ENCODE measurements at places on chromosomes 2 and 18.

DNA sequence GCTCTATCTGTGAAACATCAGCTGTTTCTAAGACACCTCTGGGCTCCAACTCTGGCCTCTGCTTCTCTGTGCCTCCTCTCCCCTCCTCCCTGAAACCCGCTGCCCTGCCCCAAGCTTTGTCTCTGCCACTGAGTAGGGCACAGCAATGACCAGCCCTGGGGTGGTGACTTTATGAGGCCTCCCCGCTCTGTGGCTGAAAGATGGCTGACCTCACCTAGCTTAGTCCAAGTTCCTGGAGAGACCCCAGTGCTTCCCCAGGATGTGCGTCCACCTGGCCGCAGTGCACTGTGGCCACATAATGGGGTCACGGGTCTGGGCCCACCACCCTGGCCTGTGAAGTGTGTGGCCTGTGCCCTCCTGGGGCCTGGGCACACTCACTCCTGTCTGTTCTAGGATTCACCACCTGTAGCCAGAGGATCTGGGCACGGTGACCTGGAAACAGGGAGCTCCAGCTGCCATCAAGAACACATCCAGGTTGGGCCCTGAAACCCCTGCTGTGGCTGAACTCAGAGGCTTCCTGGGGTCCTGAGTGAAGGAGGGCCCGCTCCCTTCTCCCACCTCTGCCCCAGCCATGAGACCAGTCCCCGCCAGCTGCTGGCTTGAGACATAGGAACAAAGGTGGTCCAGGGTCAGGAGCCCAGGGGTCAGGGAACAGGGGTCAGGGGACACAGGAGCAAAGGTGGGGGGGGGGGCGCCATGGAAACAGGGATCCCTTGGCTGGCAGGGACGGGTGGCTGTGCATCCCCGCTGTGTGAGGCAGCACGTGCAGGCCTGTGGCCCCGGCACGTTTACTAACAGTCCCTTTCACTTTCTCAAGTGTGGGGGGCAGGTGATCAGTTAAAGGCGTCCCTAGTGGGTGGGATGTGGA is 29.3 kb upstream of the OTOS start:
- H3K36me3 ChIP-seq = no peaks in the 10 kb centered on the region
- no peak overlapping the region for H3K27ac ChIP-seq
- no peaks in the 10 kb centered on the region for H3K27me3 ChIP-seq

GRCh38 chr2:62727876-62728566 is 22.5 kb downstream of the EHBP1 start:
- DNase-seq = no peak
- no peak overlapping the region for H3K27ac ChIP-seq
- H3K4me3 ChIP-seq = no peak overlapping the region
- H3K4me1 ChIP-seq = peaks cover 18% of the 10 kb centered on the region
- no peaks in the 10 kb centered on the region for H3K36me3 ChIP-seq

- H3K36me3 ChIP-seq = no peaks in the 10 kb centered on the region
- no peak overlapping the region for H3K4me3 ChIP-seq
- no peaks in the 10 kb centered on the region for H3K4me1 ChIP-seq
- DNase-seq = no peak
- H3K27ac ChIP-seq = no peak overlapping the region
Observed at GRCh38 chr2:212726403-212726802, 187.8 kb upstream of the ERBB4 start.

DNA sequence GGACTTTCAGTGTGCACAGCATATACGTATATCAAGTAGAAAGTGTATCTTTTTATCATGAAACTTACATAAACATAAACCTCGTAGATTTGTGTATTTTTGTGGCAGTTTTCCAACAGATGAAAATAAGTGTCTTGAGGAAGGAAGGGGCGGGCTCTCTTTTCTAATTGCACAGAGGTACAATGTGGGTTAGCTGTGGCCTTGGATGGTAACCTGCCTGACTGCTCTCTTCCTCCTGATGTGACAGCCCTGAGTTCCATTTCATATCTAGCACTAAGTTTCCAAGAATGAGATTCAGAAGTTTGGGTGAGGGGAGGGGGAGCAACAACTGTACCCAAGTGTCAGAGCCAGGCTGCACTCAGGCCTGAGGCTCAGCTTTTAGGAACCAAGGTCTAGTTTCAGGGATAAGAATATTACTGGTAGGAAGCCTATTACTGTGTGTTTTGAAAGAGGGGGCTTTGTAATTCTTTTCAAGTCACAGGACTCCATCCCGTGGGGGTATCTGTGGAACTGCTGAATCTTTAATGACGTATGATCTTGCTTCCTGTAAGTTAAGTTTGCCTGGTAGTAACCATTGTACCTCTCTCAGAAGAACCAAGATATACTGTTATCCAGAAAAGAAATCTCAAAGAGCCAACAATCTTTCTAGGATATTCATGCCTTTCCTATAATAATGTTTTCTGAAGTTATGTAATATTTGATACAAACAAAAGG is 483.7 kb downstream of the PTPRM start:
- DNase-seq = no peak
- H3K36me3 ChIP-seq = no peaks in the 10 kb centered on the region
- H3K4me3 ChIP-seq = no peak overlapping the region
- H3K27ac ChIP-seq = no peak overlapping the region
- no peaks in the 10 kb centered on the region for H3K4me1 ChIP-seq
- H3K27me3 ChIP-seq = no peaks in the 10 kb centered on the region

DNA sequence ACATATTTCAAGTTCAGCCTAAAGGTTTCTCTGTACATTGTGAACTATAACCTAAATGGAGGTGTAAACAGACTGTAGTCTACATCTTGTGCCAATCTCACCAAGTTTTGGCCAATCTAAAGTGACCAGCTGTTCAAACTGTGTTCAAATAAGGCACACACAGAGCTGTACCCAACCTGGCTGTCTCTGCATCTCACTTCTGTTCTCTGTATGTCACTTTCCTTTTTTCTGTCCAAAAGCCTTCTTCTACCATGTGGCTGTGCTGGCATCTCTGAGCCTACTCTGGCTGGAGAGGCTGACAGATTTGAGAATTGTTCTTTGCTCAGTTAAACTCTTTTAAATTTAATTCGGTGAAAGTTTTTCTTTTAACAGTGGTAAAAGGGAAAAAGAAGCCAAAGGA is 817.9 kb downstream of the SOCS6 start:
- no peaks in the 10 kb centered on the region for H3K27me3 ChIP-seq
- no peaks in the 10 kb centered on the region for H3K4me1 ChIP-seq
- no peak for DNase-seq
- no peak overlapping the region for H3K4me3 ChIP-seq

DNA sequence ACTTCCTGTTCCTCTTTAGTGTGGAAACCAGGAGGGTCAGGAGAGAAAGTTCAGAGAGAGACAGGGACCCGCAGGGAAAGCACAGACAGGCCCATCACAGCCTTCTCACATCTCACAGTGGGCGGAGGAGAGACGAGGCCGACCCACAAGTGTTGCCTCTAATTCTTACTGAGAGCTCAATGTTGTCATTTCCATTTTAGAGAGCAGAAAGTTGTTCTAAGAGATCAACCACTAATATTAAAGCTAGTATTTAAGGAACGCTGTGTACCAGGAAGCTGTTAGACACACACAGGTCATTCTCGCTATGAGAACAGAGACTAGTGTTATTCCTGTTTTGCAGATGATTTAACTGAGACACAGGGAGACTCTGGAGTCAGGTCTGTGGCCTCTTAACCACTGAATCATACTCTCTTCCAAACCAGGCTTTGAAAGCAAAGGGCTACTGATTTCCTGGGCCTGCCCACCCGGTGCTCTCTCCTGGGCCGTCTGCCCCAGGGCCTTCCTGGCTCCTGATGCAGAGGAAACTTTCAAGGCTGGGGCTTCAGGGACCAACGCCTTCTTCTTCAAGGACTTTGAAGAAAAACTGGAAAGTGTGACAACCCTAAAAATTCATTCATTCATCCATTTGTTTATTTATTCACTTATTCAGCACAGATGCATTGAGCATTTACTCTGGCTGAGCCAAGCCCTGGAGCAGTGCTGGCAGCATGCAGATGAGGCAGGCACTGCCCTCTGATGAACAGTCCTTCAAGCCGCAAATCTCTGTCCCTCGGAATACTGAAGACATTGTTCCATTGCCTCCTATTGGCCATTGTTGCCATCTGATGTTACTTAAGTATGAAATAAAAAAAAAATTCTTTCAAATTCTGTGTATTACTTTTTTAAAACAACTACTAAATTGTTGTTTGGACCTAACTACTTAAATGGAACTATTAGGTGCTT is 37.2 kb upstream of the BIN1 start:
- no peaks in the 10 kb centered on the region for H3K4me1 ChIP-seq
- no peak overlapping the region for H3K4me3 ChIP-seq

GRCh38 chr18:67072791-67073190 is 443.7 kb downstream of the DSEL start:
- H3K4me3 ChIP-seq = no peak overlapping the region
- no peak overlapping the region for H3K27ac ChIP-seq
- H3K36me3 ChIP-seq = no peaks in the 10 kb centered on the region
- H3K27me3 ChIP-seq = no peaks in the 10 kb centered on the region
- no peak for DNase-seq
- no peaks in the 10 kb centered on the region for H3K4me1 ChIP-seq

DNA sequence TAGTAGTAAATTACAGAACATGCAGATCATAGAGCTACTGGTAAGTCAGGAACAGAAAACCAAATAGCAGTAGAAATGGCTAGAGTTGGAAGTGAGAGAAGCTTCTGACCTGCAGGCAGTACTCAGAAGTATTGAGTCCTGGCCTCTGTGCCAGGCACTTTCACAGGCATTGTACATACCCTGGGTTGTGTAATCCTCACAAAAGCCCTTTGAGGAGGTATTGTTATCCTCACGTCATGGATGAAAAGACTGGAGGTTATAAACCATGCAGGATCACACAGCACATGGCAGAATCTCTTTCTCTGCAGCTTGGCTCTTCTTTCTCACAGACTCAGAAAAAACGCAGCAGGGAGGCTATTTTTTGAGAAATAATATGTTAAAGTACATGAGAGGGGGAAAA is 789.3 kb upstream of the FAM98A start:
- no peak for DNase-seq
- H3K27ac ChIP-seq = no peak overlapping the region
- H3K4me1 ChIP-seq = no peaks in the 10 kb centered on the region
- H3K36me3 ChIP-seq = no peaks in the 10 kb centered on the region
- no peak overlapping the region for H3K4me3 ChIP-seq

- H3K27me3 ChIP-seq = no peaks in the 10 kb centered on the region
- no peaks in the 10 kb centered on the region for H3K4me1 ChIP-seq
- H3K4me3 ChIP-seq = no peak overlapping the region
- DNase-seq = no peak
Observed at GRCh38 chr2:141021611-141022010, 1109.2 kb downstream of the LRP1B start.

GRCh38 chr18:54035927-54036326 is 188.5 kb downstream of the MBD2 start:
- no peak overlapping the region for H3K27ac ChIP-seq
- no peaks in the 10 kb centered on the region for H3K4me1 ChIP-seq
- no peaks in the 10 kb centered on the region for H3K27me3 ChIP-seq
- no peak for DNase-seq
- no peaks in the 10 kb centered on the region for H3K36me3 ChIP-seq

- peaks cover 33% of the 10 kb centered on the region for H3K4me1 ChIP-seq
- H3K27me3 ChIP-seq = no peaks in the 10 kb centered on the region
- no peak for DNase-seq
- no peak overlapping the region for H3K4me3 ChIP-seq
Observed at GRCh38 chr2:36697424-36698066, 1.0 kb downstream of the VIT start.

DNA sequence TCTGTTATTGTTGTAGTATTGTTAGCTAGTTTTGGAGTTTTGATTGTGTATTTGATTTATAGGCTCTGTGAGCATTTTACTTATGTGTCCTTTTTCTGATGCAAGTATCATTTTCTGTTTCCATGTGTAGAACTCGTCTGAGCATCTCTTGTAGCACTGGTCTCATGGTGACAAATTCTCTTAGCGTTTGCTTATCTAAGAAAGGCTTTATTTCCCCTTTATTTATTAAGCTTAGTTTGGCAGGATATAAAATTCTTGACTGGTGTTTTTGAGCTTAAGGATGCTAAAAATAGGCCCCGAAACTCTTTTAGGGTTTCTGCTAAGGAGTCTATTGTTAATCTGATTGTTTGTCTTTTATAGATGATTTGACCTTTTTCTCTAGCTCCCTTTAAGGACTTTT is 57.6 kb upstream of the THUMPD2 start:
- DNase-seq = no peak
- no peaks in the 10 kb centered on the region for H3K4me1 ChIP-seq

GRCh38 chr2:30527411-30527810 is 80.4 kb downstream of the LCLAT1 start:
- H3K27ac ChIP-seq = no peak overlapping the region
- no peak overlapping the region for H3K4me3 ChIP-seq
- no peak for DNase-seq
- H3K36me3 ChIP-seq = no peaks in the 10 kb centered on the region

DNA sequence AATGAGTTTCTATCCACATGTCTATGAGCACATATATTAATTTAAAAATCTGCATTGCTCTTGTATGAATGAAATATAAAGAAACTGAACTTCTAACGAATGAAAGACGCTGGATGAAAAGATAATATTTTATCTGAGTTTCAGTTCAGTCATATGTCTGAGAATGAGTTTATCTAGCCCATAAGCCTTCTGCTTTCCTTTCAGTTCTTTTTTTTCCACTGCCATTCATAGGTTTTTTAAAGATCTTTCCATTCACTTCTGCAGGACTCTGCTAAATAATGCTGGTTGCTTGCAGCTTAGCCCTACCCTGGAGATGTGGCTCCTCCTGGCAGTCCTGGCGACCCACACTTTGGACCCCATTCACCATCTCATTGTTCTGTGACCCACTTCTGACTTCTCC is 109.0 kb downstream of the BCL2 start:
- no peak overlapping the region for H3K27ac ChIP-seq
- no peaks in the 10 kb centered on the region for H3K36me3 ChIP-seq
- no peaks in the 10 kb centered on the region for H3K4me1 ChIP-seq
- no peak for DNase-seq
- no peaks in the 10 kb centered on the region for H3K27me3 ChIP-seq

- H3K27me3 ChIP-seq = no peaks in the 10 kb centered on the region
- H3K4me3 ChIP-seq = no peak overlapping the region
- DNase-seq = no peak
- H3K27ac ChIP-seq = no peak overlapping the region
- no peaks in the 10 kb centered on the region for H3K36me3 ChIP-seq
- H3K4me1 ChIP-seq = peaks cover 29% of the 10 kb centered on the region
Observed at GRCh38 chr2:120763508-120763907, 27.8 kb downstream of the GLI2 start.

GRCh38 chr2:47174733-47175361 is 19.7 kb upstream of the STPG4 start:
- DNase-seq = peak; percentile 38
- peaks cover 43% of the 10 kb centered on the region for H3K4me1 ChIP-seq
- peak overlapping the region; percentile 98 for H3K4me3 ChIP-seq

DNA sequence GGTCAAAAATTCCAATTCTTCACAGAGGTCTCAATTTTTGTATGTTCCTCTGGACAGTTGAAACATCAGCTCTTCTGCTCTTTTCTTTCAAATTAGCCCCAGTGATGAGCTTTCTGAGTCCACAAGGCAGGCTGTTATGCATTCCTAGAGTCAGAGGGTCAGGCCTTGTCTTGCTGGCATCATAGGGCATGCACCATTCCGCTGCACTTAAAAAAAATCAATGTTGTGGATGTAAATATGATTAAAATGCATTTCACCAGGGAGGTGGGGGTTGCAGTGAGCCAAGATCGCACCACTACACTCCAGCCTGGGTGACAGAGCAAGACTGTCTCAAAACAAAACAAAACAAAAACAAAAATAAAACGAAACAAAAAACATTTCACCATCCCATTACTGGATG is 465.3 kb downstream of the EIPR1 start:
- no peaks in the 10 kb centered on the region for H3K4me1 ChIP-seq
- no peak overlapping the region for H3K27ac ChIP-seq
- H3K36me3 ChIP-seq = no peaks in the 10 kb centered on the region
- no peak overlapping the region for H3K4me3 ChIP-seq

- H3K36me3 ChIP-seq = no peaks in the 10 kb centered on the region
- no peaks in the 10 kb centered on the region for H3K4me1 ChIP-seq
- H3K27ac ChIP-seq = no peak overlapping the region
- H3K4me3 ChIP-seq = no peak overlapping the region
- H3K27me3 ChIP-seq = no peaks in the 10 kb centered on the region
Observed at GRCh38 chr2:135409436-135409835, 121.6 kb downstream of the ZRANB3 start.
